Activated CD8-positive, alpha-beta memory T cell treated with anti-CD3 and anti-CD28 coated beads for 4 hours (primary cell): ENCODE measurements at places on chromosomes 16 and 17.

DNA sequence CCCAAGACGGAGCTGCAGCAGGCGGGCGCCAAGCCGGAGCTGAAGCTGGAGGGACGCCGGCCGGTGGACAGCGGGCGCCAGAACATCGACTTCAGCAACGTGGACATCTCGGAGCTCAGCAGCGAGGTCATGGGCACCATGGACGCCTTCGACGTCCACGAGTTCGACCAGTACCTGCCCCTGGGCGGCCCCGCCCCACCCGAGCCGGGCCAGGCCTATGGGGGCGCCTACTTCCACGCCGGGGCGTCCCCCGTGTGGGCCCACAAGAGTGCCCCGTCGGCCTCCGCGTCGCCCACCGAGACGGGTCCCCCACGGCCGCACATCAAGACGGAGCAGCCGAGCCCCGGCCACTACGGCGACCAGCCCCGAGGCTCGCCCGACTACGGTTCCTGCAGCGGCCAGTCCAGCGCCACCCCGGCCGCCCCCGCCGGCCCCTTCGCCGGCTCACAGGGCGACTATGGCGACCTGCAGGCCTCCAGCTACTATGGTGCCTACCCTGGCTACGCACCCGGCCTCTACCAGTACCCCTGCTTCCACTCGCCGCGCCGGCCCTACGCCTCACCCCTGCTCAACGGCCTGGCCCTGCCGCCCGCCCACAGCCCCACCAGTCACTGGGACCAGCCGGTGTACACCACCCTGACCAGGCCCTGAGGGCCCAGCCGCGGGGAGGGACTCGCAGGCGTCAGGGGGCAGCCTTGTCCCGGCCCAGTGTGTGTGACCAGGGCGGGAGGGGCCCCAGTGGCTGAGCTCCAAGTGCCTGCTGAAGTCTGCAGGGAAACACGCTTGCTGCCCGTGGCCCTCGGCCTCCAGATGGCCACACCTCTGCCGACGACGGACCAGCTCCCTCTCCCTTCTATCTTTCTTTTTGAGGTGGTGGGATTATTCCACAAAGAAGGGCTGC, 3.4 kb downstream of the SOX8 start:
- DNase-seq = no peak

- DNase-seq = no peak
These were observed 66.5 kb downstream of the IGF2BP1 start for GRCh38 chr17:49063652-49064051.

GRCh38 chr17:77549726-77550366, 408.7 kb upstream of the TNRC6C start:
- DNase-seq = no peak

GRCh38 chr17:64281962-64282752, 19.1 kb upstream of the TEX2 start:
- no peak for DNase-seq

DNA sequence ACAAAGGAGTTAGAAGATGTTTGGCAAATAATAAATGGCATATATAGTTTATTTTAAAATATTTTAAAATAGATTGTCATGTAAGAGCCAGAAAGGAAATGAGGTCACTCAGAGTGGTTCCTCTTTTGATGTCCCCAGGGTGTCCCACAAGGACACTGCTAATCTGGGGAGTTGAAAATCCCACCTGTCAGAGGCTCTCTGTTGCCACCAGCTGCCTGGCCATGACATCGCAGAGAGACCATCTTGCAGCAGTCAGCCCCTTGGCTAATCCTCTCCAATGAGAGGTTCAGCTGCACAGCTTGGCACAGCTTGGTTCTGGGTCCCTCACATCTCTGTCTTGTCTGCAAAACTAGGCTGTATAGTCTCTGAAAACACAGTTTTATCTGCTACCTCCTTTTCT, 11.0 kb upstream of the RBFOX1 start:
- no peak for DNase-seq

GRCh38 chr16:89742948-89743347, 21.6 kb downstream of the ZNF276 start:
- no peak for DNase-seq
